ENCODE measurements at places on chromosomes 2 and 18.

GRCh38 chr18:50284255-50284885 lies 3.0 kb upstream of the MBD1 start:
- DNase-seq = no peak

DNA sequence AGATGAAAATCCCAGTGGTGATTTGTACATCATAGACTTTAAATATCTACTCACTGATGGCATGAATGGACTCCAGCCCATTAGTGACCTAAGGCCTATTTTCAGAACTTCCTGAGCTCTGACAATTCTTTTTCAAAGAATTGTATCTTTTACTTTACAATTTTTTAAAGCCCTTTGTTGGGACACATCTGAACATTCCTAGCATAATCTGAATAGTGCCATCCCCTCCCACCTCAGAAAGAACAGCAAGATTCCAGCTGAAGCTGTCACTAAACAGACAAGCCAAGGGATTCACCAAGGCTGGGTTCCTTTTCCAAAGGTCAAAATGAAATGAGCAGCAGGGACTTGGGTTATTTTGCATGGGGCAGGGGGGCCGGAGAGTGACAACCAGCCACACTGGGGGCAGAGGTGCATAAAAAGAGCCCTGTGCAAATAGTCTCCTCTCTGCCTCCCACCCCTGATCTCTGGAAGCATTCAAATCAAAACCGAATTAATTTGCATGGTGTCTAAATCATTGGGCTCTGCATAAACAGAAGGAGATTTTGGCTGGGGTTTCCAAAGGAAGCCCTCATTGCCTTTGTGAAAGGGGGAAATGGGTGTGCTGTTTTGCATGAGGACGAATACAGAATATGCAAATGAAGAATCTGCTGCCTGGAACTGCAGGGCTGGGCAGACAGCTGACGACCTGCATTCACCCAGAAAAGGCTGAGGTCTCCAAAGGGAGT lies 17.2 kb downstream of the EPHA4 start:
- DNase-seq = no peak

GRCh38 chr2:64327129-64327509 lies 126.8 kb upstream of the LGALSL start:
- no peak for DNase-seq

- no peak for DNase-seq
Observed at GRCh38 chr2:43851011-43851980, 12.5 kb downstream of the ABCG8 start.

GRCh38 chr18:58287353-58288274 lies 243.6 kb downstream of the NEDD4L start:
- DNase-seq = no peak

GRCh38 chr2:8219631-8220355 lies 462.1 kb upstream of the ID2 start:
- no peak for DNase-seq

GRCh38 chr18:25345081-25345866 lies 6.7 kb downstream of the ZNF521 start:
- DNase-seq = no peak

DNA sequence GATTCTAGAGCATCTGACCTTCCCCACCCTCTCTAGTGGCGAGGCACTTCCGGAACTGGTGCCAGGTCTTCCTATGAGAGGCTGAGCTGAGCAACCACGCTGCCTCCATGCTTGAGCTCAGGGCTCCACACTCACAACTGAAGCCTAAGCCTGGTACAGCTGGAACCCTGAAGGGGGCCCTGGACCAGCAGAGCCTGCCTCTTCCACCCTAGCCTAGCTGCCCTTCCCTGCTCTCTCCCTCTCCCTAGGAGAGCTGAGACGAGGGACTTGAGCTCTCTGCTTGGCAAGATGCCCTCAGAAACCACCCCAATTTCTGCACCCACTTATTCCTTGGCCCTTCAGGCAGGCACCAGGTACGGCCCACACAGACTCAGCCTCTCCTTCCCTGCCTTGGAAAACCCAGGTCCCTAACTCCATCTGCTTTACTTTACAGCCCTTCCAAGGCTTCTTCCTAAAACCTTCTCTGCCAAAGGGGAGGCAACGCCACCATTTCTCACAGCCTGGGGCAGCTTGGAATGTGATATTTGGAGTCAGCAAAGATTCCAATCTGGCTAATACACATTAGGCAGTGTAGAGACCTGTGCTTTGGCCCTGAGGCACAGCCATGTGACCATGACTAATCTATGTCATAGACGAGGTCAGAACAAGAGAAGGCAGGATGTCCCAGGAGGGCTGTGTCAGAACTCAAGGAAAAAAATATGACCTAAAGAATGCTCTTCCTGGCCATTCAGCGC lies 18.8 kb downstream of the COX7A2L start:
- no peak for DNase-seq

DNA sequence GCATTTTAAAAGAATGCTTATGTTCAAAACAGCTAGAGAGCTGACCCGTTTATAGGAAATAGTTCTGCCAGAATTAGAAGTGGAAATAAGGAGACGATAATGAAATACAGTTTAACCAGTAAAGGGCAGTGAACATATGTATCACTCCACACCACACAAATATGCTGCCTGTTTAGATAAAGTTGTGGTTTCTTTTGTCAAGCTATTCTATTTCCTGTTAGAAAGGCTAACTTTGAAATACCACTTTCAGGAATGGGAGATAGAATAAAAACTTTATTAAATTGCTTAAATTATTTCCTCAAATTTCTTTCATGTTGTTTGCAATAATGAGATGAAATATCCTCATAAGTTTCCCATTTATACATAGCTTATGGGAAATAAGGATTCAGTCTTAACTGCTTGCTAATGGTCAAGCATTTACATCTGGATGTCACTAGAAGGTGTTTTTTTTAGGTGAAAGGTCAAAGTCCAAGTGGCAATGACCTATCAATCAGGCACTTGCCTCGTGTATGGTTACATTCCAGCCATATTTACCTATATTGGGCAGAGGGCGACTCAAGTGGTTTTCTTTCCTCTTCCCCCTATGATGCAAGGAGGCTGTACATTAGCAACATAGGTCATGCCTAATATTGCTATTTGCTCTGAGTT lies 148.9 kb downstream of the ZEB2 start:
- no peak for DNase-seq

DNA sequence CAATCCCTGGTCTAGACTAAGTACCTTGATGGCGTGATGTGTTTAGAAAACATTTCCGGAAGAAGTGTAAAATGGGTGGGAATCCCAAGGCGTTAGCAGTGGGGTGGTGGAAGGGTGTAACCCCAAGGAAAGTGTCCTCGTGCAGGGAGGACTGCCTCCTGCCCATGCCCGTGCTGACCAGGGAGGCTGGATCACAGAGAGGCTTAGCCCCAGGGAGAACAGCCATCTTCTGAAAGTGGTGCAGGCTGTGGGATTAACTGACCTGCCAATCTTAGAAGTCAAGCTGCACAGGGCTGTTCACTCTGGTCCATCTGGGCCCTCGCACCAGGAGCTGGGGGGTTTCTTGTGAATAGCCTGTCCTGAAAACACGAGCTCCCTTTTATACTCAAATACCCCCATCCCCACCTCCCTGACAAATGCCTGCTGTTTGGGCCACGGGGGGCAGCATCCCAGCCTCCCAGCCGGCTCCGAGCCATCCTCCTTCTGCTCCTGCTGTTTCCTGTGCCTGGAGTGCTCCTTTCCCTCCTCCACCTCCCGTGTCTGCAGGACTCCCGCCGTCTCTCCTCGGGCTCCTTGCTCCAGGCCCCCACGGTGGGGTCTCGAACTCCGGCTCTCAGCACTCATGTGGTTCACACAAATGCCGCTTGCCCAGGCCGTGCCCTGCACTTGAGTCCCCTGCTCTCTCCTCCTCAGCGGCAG lies 52.1 kb upstream of the PXDN start:
- no peak for DNase-seq

GRCh38 chr2:97851172-97851571 lies 137.8 kb downstream of the ZAP70 start:
- DNase-seq = no peak

- DNase-seq = no peak
Observed at GRCh38 chr18:41022484-41022883, 932.5 kb upstream of the PIK3C3 start.

Measured in nucleus accumbens (tissue), 56 donors.